Occipital lobe (tissue), 3 donors: ENCODE measurements at places on chromosomes 13 and 19.

- no peak for DNase-seq
These were observed 681 bp downstream of the SLC5A5 start for GRCh38 chr19:17872251-17873001.

DNA sequence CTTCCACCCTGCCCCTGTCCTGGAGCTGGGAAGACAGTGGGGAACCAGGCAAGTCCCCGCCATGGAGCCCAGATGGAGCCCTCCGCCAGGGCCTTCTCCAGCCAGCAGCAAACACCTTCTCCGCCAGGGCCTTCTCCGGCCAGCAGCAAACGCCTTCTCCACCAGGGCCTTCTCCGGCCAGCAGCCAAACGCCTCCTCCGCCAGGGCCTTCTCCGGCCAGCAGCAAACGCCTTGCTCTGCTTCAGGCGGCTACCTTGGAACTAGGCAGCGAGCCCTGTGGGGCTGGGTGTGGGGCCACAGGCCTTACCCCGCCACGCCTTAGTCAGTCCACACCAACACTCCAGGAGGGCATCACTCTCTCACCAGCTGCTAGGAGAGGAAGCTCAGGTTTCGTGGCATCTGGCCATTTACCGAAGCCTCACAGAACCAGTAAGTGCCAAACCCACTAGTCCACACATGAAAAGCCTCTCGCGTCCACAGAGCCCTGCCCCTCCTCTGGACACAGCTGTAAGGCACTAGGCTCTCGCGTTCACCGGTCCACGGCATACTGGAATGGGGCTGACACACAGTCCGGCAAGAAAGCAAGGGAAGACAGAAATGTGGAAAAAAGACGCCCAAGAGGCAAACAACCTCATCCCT, 41.0 kb downstream of the MLLT1 start:
- DNase-seq: no peak

DNA sequence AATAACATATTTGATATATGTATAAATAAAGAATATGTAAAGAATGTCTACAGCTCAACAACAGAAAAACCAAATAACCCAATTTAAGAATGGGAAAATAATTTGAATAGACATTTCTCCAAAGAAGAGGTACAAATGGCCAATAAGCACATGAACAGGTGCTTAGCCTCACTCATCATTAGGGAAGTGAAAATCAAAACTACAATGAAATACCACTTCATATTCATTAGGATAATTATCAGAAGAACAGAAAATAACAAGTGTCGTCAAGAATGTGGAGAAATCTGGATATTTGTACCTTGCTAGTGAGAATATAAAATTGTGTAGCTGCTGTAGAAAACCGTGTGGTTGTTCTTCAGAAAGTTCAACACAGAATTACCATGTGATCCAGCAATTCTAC, 8.4 kb upstream of the SUPT20H start:
- DNase-seq: no peak

DNA sequence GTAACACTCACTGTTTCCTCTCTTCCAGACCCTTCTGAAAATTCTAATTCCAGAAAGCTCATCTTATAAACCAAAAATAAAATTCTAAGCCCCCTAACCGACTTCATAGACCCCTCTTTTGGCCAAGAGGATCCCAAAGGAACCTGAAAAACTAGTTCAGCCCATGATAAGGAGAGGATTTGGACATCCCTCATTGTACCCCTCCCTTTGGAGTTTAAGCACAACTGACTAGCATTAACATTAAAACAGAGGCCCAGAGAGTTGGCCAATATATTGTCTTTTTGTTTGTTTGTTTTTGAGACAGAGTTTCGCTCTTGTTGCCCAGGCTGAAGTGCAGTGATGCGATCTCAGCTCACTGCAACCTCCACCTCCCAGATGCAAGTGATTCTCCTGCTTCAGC, 34.2 kb upstream of the MUC16 start:
- DNase-seq: no peak
